ENCODE measurements at places on chromosomes 12 and 14.

GRCh38 chr14:59103396-59103795 lies 85.1 kb upstream of the DAAM1 start:
- no peak for DNase-seq

- DNase-seq = no peak
Measured at GRCh38 chr12:49346659-49347310, at the start of gene DNAJC22. DNAJC22 (plus strand) TSS chr12:49346888; CDS start chr12:49348873, 1,985 bp downstream.

GRCh38 chr14:81766321-81766915 lies 232.8 kb upstream of the SEL1L start:
- DNase-seq = no peak

DNA sequence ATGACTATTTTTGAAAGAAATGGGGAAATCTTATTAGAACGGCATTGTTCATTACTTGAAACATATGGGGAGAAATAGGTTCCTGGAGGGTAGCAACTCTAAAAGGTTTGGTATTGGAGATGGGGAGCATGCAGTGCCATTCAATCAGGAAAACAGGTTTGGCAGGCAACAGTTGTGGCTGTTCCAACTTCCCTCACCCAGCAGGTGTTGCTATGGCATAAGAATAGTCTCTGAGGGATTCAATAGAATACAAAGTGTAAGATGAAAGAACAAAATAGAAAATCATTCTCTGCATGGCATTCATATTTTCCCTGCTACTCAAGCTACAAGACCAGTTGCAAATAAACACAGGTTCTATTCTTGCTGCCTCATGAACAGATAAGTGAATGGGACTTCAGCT lies 393.3 kb upstream of the RPL10L start:
- DNase-seq = no peak

- DNase-seq = no peak
Measured at GRCh38 chr14:75277008-75277814, 1.4 kb upstream of the FOS start.

- DNase-seq = no peak
Measured at GRCh38 chr14:32542507-32542906, 213.4 kb downstream of the AKAP6 start.

GRCh38 chr12:9673404-9674225 lies 4.1 kb downstream of the CLEC2D start:
- DNase-seq = no peak

- DNase-seq = no peak
Measured at GRCh38 chr12:46794593-46795190, 31.1 kb downstream of the SLC38A4 start.

GRCh38 chr14:85565862-85566296 lies 35.9 kb downstream of the FLRT2 start:
- DNase-seq = no peak

- DNase-seq = no peak
Measured at GRCh38 chr12:130286041-130286440, 51.6 kb upstream of the PIWIL1 start.

GRCh38 chr12:6773590-6774351 lies 1.5 kb downstream of the LAG3 start:
- DNase-seq = peak; percentile 71

DNA sequence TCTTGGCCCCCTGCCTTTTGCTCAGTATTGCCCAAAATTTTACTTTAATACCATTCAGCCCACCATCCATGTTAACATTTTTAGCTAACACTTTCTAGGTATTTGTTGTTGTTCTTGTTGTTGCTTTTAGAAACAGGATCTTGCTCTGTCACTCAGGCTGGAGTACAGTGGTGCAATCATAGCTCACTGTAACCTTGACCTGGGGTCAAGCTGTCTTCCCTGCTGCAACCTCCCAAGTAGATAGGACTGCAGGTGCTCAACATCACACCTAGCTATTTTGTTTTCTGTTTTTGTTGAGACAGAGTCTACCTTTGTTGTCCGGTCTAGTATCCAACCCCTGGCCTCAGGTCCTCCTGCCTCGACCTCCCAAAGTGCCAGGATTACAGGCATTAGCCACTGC lies 4.0 kb downstream of the MIPOL1 start:
- DNase-seq = no peak
